Heart right ventricle (tissue), 16 donors: ENCODE measurements at places on chromosomes 16 and 17. TPM values are rescaled to one million over a fixed set of nuclear protein-coding genes. Genes with fewer than 3 reads are reported as not detected.

The GEMIN4 gene
- polyA plus RNA-seq, result 4.8 TPM

The HOXB5 gene
- polyA plus RNA-seq, result 0.06 TPM

The ZSCAN10 gene
- 0.07 TPM for polyA plus RNA-seq

The TOP3A gene
- polyA plus RNA-seq, result 8.5 TPM

The HOXB9 gene
- polyA plus RNA-seq, result not detected
